ENCODE measurements at places on chromosomes 5 and 9. TPM values are rescaled to one million over a fixed set of nuclear protein-coding genes. Genes with fewer than 3 reads are reported as not detected.

The PPP3R2 gene
- 0.34 TPM for total RNA-seq

The MSMP gene
- not detected for total RNA-seq

The SPATA31E1 gene
- 0.09 TPM for total RNA-seq

The ADAMTS16 gene
- total RNA-seq = 27.6 TPM

The PCDHA9 gene
- total RNA-seq = 4.0 TPM

- H3K4me3 ChIP-seq = no peak overlapping the region
- no peak overlapping the region for H3K27ac ChIP-seq
- no peaks in the 10 kb centered on the region for H3K36me3 ChIP-seq
- no peaks in the 10 kb centered on the region for H3K27me3 ChIP-seq
- no peak for DNase-seq
- H3K4me1 ChIP-seq = no peaks in the 10 kb centered on the region
Observed at GRCh38 chr9:107674721-107675277, 185.2 kb upstream of the KLF4 start.

GRCh38 chr9:133861086-133861485, 122.9 kb upstream of the SARDH start:
- no peak overlapping the region for H3K4me3 ChIP-seq
- peaks cover 34% of the 10 kb centered on the region for H3K4me1 ChIP-seq
- H3K27ac ChIP-seq = no peak overlapping the region
- DNase-seq = no peak
- peaks cover 24% of the 10 kb centered on the region for H3K36me3 ChIP-seq
- H3K27me3 ChIP-seq = no peaks in the 10 kb centered on the region

DNA sequence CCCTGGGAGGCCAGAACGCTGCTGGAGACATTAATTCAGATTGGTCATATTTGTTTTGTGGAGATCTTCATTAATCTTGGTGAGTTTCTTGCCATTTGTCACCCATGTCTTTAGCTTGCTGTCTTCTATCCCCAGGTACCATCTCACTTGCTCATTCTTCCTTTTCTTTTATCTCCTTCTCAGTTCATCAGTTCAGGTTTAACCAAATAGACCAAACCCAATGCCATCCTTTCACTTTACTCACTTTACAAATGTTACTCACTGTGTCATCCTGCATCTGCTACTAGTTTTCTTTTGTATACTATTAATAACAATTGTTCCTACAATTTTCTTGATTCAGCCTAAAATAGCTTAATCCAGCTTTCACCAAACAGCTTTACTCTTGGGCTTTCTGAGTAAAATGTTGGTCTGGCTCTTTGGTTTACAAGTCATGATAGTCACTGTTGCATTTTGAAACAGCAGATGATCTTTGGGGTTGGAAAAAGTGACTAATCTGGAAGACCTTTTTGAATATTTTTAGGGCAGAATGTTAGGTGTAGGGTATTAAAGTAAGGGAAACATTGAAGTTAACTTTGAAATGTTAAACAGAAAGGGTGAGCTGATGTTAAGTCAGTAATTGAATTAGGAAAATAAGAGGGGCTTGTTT, 246.9 kb downstream of the ZSWIM6 start:
- H3K27ac ChIP-seq = no peak overlapping the region
- peaks cover 13% of the 10 kb centered on the region for H3K4me1 ChIP-seq
- no peak overlapping the region for H3K4me3 ChIP-seq
- no peaks in the 10 kb centered on the region for H3K27me3 ChIP-seq

GRCh38 chr5:78750281-78750680, 101.7 kb upstream of the LHFPL2 start:
- peaks cover 15% of the 10 kb centered on the region for H3K4me1 ChIP-seq
- no peak overlapping the region for H3K27ac ChIP-seq
- H3K4me3 ChIP-seq = no peak overlapping the region
- H3K36me3 ChIP-seq = no peaks in the 10 kb centered on the region
- no peaks in the 10 kb centered on the region for H3K27me3 ChIP-seq

DNA sequence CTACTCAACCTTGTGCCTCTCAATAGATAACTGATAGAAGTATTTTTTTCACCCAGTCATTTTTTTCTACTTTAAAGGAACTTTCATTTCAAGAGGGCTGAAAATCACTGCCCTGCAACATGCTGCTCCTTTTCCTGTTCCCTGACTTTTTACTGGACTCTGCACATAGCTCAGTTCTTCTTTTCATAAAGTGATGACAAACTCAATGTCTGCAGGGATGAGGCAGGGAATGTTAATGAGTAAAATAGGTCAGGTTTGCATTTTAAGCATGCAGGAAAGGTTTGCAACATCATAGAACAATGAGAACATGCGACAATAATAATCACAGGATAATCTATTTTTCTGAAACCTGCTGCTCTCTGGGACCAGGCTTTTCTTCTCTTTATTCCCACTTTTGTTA, 172.2 kb upstream of the SGCD start:
- H3K27me3 ChIP-seq = no peaks in the 10 kb centered on the region
- H3K4me3 ChIP-seq = no peak overlapping the region
- H3K27ac ChIP-seq = no peak overlapping the region
- no peak for DNase-seq
- H3K36me3 ChIP-seq = no peaks in the 10 kb centered on the region

DNA sequence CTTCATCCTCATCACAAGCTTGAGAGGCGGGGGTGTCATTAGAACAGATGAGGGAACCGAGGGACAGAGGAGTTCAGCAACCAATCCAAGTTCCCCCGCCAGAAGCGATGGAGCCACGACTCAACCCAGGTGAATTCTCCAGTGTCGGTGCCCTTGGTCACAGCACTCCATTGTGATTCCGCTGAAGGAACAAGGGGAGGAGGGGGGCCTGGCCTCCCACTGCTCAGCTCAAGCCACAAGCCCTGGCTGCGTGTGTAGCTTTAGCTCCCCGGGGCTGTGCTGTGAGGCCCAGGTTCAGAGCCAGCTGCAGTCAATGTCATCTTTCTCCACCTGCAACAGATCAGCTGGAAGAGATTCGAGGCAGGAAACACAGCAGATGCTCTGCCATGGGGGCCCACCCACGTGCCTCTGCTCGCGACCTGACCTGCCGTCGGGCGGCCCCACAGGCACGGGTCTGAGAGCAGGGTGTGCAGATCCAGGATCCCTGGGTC, 72.6 kb downstream of the GTF3C4 start:
- no peak overlapping the region for H3K4me3 ChIP-seq
- no peak overlapping the region for H3K27ac ChIP-seq
- H3K27me3 ChIP-seq = peaks cover 68% of the 10 kb centered on the region
- no peak for DNase-seq
- H3K36me3 ChIP-seq = no peaks in the 10 kb centered on the region

DNA sequence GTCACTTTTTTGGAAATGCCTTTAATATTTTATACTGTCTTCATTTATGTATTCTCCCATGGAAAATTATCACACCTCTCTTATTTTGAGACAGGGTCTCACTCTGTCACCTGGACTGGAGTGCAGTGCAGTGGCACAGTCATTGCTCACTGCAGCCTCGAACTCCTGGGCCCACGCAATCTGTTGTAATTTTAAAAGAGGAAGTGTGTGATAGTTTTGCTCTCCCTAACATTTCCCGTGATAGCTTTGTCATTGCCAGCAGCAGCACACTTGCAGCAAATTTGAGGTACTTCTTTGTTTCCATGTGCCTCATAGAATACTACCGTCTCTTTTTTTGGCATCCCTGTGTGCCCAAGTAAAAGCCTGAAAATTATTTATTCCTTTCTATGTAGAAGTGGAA, 103.5 kb downstream of the RNF180 start:
- H3K27me3 ChIP-seq = no peaks in the 10 kb centered on the region
- peaks cover 6% of the 10 kb centered on the region for H3K4me1 ChIP-seq
- H3K36me3 ChIP-seq = no peaks in the 10 kb centered on the region
- H3K4me3 ChIP-seq = no peak overlapping the region

- DNase-seq = no peak
- H3K36me3 ChIP-seq = peaks cover 10% of the 10 kb centered on the region
- no peak overlapping the region for H3K4me3 ChIP-seq
- H3K27ac ChIP-seq = no peak overlapping the region
- peaks cover 34% of the 10 kb centered on the region for H3K4me1 ChIP-seq
- H3K27me3 ChIP-seq = no peaks in the 10 kb centered on the region
Observed at GRCh38 chr9:35107297-35108290, 4.7 kb upstream of the STOML2 start.

DNA sequence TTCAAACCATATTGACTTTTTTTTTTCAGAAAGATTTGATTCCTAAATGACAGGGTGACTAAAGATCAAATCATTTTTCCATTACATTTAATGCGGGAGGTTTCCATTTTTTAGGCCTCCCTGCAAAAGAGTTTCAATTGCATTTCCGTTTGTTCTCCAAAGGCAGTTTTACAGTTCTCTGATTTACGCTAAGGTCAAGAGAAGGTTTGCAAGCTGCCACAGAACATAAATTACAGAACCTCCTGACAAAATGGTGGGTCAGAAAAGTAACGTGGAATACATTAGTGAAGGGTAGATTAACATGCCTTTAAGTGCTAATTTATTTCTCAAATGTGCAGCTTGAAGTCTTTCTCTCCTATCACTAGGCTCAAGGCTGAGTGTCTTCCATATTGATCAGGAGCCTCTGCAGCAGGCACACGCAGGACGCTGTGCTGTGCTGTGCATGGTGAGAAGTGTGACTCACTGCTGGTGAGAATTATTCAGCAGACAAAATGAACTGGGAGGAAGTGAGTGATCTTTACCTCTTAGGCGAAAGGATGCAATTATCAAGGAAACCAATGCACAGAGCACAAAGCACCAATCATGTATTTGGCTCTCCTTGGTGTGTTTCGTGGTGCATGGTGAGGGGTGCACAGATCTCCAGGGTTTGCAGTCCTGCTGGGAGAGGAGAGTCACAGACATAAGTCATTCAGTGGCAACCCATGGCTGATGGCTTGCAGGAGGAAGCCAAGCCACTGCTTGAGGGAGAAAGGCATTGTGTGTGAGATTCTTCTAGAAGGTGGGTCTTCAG, 136.3 kb downstream of the TENT4A start:
- H3K27me3 ChIP-seq = no peaks in the 10 kb centered on the region
- peaks cover 1% of the 10 kb centered on the region for H3K36me3 ChIP-seq
- no peak overlapping the region for H3K27ac ChIP-seq
- H3K4me3 ChIP-seq = no peak overlapping the region
- peak; percentile 7 for DNase-seq

DNA sequence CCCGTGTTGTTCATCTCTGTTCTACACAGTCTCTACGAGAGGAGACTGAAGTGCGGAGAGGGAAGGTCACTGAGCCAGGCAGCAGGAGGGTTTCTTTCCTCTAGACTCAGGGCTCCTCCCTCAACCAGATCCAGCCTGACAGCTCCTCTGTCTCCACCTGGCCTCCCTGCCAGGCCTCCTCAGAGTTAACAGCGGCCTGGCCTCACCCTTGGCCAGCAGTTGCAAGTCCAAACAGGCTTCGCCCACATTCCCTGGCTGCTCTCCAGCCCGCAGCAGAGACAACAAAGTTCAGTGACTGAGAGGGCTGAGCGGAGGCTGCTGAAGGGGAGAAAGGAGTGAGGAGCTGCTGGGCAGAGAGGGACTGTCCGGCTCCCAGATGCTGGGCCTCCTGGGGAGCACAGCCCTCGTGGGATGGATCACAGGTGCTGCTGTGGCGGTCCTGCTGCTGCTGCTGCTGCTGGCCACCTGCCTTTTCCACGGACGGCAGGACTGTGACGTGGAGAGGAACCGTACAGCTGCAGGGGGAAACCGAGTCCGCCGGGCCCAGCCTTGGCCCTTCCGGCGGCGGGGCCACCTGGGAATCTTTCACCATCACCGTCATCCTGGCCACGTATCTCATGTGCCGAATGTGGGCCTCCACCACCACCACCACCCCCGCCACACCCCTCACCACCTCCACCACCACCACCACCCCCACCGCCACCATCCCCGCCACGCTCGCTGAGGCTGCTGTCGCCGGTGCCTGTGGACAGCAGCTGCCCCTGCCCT, at the start of gene HRCT1:
HRCT1 (plus strand) TSS at position 291 of the 768 bp plus-strand sequence; CDS start at position 377, 86 bp downstream.
- no peak within 1 kb of the TSS for H3K4me3 ChIP-seq
- H3K36me3 ChIP-seq = no peaks in the 10 kb centered on the region
- peaks cover 62% of the 10 kb centered on the region for H3K4me1 ChIP-seq
- H3K27me3 ChIP-seq = peaks cover 12% of the 10 kb centered on the region

DNA sequence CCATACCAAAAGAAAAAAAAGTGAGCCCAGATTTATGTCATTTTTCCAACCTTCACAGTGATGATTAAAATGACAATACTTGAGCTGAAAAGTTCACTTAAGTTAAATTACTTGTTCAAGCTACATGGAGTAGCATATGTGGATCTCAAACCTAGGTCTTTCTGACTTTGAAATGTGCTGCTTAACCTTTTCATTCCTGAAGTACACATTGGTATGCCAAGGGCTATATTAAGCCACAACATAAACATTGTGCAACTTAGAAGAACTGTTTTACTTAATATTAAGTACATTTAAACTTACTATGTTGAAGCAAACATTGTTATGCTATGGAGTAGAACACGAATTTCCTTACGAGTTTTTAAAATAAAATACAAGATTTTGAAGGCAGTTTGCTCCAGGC, 105.0 kb downstream of the GIN1 start:
- no peak for DNase-seq
- H3K27ac ChIP-seq = no peak overlapping the region
- no peaks in the 10 kb centered on the region for H3K27me3 ChIP-seq
- peaks cover 20% of the 10 kb centered on the region for H3K36me3 ChIP-seq
- no peak overlapping the region for H3K4me3 ChIP-seq
- no peaks in the 10 kb centered on the region for H3K4me1 ChIP-seq

GRCh38 chr5:159844267-159845121, 71.8 kb upstream of the ADRA1B start:
- peaks cover 3% of the 10 kb centered on the region for H3K27me3 ChIP-seq
- DNase-seq = no peak
- no peaks in the 10 kb centered on the region for H3K4me1 ChIP-seq

DNA sequence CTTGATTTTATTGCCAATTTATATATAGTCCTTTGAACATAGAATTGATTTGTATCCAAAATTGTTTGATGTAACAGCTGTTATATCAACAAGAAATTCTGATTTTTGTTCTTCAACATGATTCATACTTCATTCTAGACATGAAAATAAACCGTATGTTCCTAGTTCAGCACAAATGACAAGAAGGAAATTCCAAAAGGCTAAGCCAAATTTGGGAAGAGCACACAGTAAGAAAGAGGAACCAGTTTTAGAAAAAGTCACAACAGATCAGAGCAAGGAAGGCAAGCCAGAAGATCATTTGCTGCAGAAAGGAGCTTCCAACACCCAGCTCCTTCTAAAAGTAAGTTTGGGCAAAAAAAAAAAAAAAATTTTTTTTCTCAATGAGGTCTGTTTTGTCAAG, 65.0 kb upstream of the MCCC2 start:
- H3K27me3 ChIP-seq = no peaks in the 10 kb centered on the region
- no peak overlapping the region for H3K4me3 ChIP-seq
- no peak overlapping the region for H3K27ac ChIP-seq
- H3K36me3 ChIP-seq = peaks cover 51% of the 10 kb centered on the region
